Foreskin fibroblast (primary cell): ENCODE measurements at places on chromosomes 2 and 18.

DNA sequence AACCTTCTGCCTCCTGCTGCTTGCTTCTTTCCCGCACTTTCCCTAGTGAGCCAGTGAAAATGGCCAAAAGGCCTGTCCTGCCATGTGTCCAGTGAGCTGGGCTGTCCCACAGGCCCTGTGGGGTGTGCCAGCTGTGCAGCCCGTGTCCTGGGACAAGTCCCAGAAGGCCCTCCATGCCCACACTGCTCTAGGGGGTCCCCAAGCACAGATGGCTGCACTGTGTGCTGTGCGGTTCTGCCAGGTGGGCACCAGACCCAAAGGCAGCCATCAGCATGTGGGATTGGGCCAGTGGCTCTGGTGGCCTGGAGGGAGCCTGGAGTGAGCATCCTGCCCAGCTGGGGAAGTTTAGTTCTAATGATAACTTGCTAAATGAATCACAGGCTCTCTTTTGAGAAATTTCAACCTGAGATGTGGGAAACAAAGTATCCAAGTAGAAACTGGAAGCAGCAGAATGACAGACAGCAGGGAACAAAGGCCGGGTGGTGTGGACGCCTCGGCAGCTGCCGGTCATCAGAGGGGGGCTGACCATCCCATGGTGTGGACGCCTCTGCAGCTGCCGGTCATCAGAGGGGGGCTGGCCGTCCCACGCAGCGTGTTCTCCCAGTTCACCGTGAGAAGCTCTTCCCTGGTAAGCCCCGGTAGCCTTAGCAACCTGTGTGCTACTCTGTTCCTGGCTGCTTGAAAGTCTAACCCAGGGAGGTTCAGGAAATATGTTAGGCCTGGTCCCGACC, 9.9 kb upstream of the CNDP2 start:
- DNase-seq: no peak

DNA sequence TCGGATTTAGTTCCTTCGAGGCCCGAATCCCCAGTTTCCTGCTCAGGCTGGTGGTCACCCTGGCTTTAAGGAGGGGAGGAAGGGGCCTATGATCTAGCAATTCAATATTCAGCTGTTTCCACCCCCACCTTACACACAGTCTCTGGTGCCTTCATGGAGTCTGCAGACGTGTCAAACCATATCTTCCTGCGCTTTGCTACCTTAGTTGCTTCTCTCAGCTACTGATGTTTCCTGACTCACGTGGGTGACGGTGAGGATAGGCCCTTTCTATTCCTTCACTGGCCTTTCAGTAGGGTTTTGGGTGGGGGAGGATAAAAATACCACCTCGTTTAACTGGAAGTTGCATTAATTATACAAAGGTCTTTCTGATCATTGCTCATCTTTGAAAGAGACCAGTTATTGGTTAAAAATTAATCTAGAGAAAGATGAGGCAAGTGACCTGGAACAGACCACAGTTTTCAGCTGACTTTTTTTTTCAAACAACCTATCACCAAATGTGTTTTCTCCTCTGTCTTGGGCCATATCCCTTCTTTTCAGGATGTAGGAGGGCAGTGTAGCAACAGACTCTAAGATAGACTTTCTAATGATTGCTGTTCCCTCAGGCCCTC, 49.7 kb downstream of the SH2D6 start:
- DNase-seq: no peak

DNA sequence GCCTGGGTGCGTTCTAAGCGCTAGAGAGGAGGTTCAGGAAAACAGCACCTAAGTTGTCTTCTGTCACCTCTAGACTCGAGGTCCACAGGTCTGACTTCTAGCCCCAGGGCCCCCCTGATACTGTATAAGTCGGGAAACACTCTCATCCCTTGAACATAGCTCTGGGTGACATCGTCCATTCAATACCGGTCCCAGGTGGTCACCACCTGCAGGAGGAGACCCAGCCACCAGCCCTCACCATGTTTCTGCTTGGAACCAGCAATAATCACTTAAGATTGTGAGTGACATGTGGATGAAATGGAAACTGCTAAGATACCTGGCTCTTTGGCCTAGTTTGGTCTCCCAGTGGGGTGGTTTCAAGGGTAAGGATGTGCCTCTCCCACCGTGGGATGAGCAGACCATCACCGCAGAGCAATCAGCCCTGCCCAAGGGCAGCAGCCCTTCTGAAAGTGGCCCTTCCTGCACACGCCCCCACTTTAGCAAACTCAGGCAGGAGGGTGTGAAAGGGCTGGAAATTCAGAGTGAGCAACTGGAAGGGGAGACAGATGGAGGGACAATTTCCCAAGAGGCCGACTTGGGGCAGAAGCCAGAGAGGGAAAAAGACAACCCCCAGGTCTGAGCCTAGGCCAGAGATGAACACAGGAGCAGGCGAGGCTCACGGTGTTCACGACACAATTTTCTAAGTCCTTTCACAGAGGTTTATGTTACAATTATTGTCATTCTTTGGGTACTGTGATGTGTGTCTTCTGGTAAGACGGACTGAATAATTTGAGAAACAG, 95.2 kb downstream of the ZNF516 start:
- DNase-seq: no peak

- peak; percentile 87 for DNase-seq
Measured at GRCh38 chr2:10097352-10098148, 17.3 kb upstream of the CYS1 start.

DNA sequence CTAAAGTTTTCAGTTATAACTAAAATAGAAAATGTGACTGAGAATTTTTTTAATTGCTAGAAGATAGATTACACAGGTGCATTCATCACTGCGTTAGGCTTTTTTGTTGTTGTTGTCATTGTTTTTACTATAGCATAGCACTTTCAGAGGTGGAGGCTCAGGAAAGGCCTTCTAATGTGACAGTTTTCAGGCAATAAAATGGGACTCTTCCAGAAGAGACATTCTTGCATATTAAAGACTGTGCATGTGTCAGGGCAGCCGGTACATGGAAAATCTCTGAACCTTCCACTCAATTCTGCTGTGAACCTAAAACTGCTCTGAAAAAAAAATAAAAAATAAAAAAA, 175.2 kb downstream of the METTL4 start:
- no peak for DNase-seq

GRCh38 chr2:120840795-120841487, 105.3 kb downstream of the GLI2 start:
- DNase-seq: no peak

- no peak for DNase-seq
Measured at GRCh38 chr2:43266711-43267111, 40.3 kb upstream of the ZFP36L2 start.

- DNase-seq: no peak
Measured at GRCh38 chr18:58525928-58526424, 102.9 kb downstream of the ALPK2 start.

DNA sequence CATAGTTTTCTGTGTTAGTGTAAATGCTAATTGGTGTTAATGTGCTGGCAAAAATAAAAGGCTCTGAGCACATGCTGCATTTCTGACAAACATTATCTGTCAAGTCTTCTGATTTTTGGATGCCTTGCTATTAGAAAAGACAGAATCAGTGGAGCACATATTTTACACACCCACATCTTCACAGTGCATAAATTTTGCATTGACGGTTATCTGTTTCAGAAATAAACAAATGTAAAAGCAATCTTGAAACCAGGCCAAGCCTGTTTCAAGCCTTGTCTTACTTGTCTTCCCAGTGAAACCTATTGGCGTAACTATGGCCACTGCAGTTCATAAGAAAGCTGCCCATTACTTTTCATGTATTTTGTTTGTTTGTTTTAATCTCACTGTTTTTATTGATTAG, 333.7 kb upstream of the CDH19 start:
- no peak for DNase-seq

DNA sequence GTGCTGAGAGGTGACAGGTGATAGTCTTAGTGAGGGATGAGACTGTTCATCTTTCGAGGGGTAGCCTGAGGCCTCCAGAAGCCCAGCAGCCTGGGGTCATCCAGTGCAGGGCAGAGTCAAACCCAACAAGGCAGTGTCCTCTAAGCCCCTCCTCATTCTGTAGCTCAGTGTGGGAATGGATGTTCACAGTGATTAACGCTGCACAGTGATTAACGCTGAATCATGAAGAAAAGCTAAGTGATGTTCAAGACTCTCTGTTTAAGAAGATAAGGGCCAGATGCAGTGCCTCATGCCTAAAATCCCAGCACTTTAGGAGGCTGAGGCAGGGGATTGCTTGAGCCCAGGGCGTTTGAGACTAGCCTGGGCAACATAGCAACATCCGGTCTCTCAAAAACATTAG, 56.3 kb upstream of the LAPTM4A start:
- no peak for DNase-seq

DNA sequence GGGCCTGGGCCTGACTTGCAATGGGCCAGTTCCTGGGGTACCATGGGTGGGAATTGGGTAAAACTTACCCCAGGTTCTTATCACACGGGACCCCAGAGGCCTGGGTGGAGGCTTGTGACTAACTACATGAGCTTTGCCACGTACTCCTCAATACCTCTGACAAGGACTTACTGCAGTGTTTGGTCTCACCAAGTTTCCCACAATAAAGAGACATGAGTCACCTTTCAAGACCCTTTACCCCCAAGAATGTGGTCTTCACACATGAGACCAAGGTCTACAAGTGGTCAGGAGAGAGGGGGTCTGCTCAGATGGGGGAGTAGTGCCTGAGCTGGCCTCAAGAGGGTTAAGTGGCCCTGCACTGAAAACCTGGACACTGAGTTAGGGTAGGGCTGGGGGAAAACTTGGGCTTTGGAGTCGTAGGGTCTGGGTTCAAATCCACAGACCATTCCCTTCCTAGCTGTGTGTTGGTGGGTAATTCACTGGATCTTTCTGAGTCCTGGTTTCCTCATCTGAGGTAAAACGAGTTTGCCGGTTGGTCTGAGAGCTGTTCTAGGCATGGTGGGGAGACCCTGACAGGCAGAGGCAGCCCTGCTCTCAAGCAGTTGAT, 2.0 kb upstream of the GNLY start:
- DNase-seq: no peak

- DNase-seq: no peak
Measured at GRCh38 chr2:206442474-206442832, 879 bp upstream of the ADAM23 start.

- DNase-seq: peak; percentile 46
Measured at GRCh38 chr2:64605026-64605471, 48.7 kb downstream of the SERTAD2 start.

DNA sequence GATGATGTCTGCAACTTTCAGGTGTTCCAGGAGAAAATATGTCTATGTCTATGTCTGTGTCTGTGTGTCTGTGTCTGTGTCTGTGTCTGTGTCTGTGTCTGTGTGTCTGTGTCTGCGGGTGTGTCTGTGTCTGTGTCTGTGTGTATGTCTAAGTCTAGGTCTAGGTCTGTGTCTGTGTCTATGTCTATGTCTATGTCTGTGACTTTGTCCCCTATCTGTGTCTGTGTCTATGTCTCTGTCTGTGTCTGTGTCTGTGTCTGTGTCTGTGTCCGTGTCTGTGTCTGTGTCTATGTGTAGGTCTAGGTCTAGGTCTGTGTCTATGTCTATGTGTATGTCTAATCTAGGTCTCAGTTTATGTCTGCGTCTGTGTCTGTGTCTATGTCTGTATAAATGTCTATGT, 10.5 kb downstream of the IL1R2 start:
- no peak for DNase-seq

DNA sequence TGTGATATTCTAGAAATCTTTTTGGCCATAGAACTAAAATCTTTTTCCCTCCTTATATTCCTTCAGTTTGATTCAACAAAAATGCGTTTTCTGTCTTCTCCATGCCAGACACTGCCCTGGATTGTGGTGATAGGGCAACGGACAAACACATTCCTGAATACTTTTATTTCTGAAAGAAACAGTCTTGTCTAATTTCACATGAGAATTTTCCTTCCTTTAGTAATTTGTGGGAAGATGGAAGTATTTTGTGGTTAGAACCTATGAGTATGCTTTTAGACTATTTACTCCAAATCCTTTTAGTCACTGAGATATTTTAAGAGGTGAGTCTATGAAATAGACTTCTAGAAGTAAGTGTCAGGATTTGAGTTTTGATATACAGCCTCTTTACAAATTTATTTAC, 49.6 kb downstream of the COL5A2 start:
- peak; percentile 64 for DNase-seq

- DNase-seq: no peak
Measured at GRCh38 chr2:190060626-190061025, 1.9 kb downstream of the MSTN start.

DNA sequence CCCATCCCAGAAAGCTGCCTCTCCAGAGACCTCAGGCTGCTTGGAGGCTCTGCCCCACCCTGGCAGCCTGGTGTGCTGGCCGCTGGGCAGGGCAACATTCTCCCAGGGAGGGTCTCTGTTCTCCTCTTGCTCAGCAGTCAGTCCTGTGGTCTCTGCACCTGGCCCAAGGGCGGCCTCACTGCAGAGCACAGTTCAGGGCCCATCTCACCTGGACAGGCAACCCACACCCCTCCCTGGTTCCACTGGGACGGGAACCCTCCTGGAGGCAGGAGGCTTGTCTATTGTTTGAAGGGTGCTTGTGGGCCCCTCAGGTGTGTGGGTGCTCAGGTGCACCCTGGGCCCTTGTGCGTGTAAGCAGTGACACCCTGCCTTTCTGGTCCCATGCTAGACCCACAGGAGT, 67.2 kb upstream of the OTOS start:
- DNase-seq: no peak

DNA sequence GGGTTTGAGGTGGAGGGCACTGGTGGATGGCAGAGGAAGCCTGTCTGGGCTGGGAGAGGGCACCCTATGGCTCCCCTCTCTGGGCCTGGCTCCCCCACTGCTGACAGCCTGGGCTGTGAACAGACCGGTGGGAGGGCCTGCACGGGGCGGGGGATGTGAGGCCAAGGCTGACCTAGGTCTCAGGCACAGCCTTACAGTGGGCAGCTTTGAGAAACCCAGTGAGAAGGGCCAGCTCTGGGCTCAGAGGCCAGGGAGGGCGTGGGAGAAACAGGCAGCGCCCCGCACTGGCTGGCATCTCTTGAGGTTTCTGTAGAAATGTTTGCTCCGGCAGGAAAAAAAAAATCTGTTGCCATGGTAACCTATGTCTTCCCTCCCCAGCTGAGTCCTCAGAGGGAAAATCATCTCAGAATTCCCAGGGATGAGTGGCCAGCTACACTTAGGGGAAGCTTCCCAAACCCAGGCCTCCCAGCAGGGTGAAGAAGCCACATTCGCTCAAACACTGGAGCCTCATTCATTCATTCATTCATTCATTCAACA, 71.7 kb upstream of the TAF1B start:
- peak; percentile 58 for DNase-seq

DNA sequence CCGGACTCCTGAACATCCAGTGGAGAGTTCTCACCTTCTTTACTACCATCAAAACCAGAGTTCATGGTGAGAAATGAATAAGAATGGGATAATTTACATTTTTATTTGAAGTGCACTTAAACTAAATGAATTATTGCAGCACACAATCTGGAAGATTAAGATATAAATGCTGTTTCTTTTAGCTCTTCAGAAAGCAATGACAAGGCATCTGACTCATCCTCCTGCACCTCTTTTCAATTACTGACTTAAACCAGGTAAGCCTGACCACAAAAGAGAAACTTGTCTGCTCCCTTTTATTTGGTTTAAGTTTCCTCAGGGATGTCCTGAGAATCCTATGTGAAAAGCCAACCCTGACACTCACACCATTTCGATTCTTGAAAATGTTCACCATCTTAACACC, 720 bp upstream of the DSC2 start:
- DNase-seq: no peak
